ENCODE measurements at places on chromosomes 1 and 21.

DNA sequence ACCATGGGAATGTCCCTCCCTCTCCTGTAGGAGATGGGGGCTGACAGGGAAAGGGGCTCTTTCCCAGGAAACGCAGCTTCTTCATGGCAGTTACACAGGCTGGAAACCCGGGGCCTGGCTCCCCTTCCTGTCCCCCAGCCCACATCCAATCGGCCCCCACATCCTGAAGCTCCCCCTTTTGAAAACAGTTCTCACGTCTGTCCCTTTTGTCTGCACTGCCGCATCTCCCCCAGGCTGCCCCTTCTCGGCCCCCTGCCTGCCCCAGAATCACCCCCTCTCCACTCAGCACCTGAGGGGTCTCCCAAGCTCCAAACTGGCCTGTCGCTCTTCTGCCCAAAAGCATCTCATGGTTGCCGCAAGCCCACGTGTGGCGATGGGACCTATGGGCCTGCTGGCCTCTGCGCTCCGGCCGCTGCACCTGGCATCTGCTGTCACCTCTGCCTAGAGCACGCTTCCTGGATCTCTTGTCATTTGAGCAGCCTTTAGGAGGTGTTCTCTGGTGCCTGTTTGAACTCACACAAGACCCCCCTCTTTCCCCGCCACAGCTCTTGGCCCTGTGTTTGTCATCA, 867 bp downstream of the SLC1A7 start:
- no peak for DNase-seq

DNA sequence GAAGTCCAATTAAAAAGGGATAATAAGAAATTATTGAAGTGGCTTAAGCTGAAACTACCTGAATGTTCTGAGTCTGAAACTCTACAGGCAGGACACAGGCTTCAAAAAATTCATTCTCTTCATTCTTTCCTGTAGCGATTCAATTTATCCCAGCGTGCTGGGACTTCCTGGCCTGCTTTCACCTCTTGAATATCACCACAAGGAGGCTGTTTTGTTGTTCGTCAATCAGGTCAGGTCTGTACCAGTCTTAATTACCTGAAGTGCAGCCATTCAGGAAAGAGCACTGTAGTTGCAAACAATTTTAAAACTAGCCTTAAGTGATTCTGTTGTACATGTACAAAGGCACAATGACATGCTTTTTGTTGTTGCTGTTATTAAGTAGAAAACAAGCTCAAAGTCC, 38.4 kb downstream of the FYB2 start:
- DNase-seq: no peak

- no peak for DNase-seq
Measured at GRCh38 chr1:56563568-56563967, 15.8 kb downstream of the PLPP3 start.

GRCh38 chr1:180156631-180157091, 2.0 kb downstream of the QSOX1 start:
- DNase-seq: no peak
